Mesendoderm (in vitro differentiated cells): ENCODE measurements at places on chromosomes 5 and 9.

- DNase-seq, result no peak
Measured at GRCh38 chr5:122153230-122153629, 23.9 kb downstream of the ZNF474 start.

DNA sequence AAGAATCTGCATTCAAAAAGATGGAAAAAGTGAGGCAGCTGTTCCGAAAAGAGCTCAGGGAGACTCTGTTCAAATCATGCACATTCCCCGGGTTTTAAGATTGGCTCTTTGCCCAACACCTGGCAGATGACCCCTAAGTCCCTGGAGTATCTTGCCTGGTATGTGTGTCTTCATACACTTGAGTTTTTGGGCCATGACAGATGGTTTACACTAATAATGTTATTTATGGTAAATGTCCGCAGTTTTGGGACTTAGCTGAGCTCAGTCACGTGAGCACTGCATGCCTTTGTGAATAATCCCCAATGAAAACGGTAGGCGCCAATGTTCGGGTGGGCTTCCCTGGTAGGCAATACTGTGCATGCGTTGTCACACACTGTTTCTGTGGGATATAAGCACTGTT, 316.1 kb downstream of the PRDM9 start:
- no peak for DNase-seq

DNA sequence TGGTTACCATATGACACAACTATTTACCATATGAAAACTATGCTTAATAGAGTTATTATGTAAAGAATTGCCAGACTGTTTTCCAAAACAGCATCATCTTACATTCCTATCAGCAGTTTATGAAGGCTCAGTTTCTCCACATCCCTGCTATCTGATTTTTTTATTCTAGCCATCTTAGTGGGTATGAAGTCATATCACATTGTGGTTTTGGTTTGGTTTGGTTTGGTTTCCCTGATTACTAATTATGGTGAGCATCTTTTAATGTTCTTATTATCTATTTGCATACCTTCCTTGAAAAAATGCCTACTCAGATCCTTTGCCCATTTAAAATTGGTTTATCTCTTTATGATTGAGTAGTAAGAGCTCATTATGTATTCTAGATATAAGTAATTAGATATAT, 199.4 kb upstream of the NFIL3 start:
- no peak for DNase-seq

GRCh38 chr5:77230727-77231470, 20.4 kb downstream of the PDE8B start:
- DNase-seq, result peak; percentile 72

GRCh38 chr9:78325343-78325742, 28.4 kb downstream of the PSAT1 start:
- peak; percentile 60 for DNase-seq

- no peak for DNase-seq
Measured at GRCh38 chr9:88938189-88938588, 53.1 kb upstream of the S1PR3 start.

GRCh38 chr5:94855543-94855942, 237.1 kb downstream of the SLF1 start:
- no peak for DNase-seq

- DNase-seq, result peak; percentile 78
Measured at GRCh38 chr9:6106711-6107339, 91.4 kb upstream of the RANBP6 start.

DNA sequence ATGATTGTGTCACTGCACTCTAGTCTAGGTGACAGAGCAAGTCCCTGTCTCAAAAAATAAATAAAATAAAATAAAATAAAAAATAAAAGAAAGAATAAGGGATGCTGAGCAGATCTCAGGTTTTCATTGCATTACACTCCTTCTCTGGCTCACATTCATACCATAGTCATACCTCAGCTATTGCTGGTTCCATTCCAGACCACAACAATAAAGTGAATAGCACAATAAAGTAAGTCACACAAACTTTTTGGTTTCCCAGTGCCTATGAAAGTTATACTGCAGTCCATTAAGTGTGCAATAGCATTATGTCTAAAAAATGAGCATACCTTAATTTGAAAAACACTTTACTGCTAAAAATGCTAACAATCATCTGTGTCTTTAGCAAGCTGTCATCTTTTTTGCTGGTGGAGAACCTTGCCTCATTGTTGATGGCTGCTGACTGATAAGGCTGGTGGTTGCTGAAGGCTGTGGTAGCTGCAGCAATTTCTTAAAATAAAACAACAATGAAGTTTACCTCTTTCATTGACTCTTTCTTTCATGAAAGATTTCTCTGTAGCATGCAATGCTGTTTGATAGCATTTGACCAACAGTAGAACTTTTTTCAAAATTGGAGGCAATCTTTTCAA, 415.7 kb downstream of the ZNF608 start:
- no peak for DNase-seq

GRCh38 chr5:18466731-18467130, 832.5 kb downstream of the TAF11L14 start:
- no peak for DNase-seq

DNA sequence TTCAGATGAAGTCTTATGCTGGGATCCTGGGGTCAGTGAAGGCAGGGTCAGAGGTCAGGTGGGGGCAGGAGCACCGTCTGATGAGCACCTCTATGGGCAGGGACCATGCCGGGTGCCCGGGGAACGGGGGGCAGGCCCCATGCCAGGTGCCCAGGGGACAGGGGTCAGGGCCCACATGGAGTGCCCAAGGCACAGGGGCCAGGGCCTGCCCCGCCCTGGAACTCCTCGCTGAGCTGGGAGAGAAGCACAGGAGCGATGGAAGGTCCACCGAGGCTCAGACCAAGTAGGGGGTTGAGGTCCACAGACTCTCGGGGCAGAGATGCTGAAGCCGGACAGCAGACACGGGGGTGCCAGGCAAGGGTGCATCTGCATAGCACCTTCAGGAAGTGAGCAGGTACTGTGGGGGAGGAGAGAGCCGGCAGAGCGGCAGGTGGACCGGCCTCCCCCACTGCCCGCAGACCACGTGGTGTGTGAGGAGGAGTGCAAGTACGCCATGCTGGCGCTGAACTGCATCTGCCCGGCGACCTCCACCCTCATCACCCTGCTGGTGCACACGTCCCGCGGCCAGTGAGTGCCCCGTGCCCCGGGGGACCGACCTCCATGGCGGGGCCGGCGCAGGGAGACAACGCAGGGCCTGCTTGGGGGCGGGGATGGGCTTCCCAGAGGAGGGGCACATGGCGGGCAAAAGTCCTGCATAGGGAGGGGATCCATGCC, 67.7 kb downstream of the KCNT1 start:
- no peak for DNase-seq

DNA sequence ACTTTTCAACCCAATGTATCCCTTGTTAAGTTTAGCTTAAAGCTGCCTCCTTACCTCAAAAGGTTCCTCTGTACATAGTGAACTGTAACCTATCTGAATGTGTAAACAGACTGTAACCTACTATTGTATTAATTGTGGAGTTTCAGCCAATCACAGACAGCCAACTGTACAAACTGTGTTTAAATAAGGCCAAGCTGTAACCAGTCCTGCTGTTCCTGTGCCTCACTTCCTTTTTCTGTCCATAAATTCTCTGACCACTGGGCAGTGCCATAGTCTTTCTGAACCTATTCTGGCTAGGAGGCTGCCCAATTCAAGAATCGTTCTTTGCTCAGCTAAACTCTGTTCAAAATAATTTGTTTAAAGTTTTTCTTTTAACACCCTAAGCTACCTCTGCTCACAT, 74.7 kb upstream of the DAPK1 start:
- DNase-seq, result no peak

DNA sequence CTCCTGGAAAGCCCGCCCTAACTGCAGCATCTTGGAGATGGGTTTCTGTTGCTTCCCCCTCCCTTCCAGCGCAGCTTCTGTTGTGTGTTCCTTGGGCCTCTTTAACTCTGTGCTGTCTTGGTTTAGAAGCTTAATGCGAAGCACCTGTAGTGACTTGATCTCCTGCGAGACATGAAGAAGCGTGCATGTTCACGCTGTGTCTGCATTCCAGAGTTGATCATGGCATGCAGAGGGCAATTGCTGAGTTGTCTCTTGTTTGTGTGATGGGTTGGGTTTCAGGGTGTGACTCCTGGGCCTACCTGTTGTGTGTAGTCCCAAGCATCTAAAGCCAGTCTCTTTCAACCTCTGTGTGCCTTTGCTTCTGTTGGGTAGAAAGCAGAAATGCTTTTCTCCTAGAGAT, 155.6 kb downstream of the SMARCA2 start:
- DNase-seq, result no peak

DNA sequence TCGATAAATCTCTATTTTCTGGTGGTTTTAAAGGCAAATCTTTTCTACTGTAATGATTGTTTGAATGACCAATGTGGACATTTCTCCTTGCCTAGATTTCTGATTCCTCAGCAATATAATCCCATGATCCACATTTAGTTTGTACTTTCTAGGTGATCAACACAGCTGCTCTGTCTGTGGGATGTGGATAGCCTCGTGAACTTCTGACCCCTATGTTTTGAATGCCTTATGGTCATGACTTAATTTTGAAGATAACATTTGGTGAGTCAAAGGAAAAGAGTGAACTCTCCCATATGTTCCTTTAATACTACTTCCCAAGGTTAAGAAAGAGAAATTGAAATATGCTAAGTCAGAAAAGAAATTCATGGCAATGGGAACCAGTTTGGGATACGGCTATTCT, 147.5 kb downstream of the CAVIN4 start:
- DNase-seq, result no peak

GRCh38 chr5:114327474-114327873, 34.4 kb upstream of the KCNN2 start:
- no peak for DNase-seq

DNA sequence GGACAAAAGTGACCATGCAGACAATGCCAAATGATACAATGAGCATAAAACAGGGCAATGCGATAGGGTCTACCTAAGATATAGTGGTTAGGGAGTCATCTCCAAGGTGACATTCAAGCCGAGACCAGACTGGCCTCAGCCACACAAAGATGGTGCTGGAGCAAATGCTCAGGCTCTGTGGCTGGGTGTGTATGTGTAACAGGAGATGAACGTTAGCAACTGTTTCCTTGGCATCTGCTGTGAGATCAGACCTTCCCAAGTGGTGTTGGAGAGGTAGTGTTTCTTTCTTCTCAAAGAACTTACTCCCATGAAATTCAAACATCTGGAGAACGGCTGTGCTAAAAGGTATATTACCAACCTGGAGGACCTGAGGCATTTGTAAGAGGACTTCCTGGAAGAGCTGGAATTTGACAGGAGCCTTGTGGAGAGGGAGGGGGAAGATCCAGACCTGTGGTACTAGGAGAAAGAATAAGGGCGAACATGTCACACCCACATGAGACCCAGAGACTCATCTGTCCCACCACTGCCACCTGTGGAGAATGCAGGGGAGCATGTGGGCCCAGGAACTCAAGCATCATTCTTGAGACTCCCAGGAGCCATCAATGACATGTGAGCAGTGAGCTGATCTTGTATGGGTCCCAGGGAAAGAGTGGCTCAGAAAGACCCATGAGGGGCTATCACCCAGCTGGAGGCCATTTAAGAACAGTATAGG, 21.4 kb upstream of the ANXA6 start:
- DNase-seq, result no peak

- DNase-seq, result no peak
Measured at GRCh38 chr5:139397921-139398320, 3.0 kb upstream of the PROB1 start.

DNA sequence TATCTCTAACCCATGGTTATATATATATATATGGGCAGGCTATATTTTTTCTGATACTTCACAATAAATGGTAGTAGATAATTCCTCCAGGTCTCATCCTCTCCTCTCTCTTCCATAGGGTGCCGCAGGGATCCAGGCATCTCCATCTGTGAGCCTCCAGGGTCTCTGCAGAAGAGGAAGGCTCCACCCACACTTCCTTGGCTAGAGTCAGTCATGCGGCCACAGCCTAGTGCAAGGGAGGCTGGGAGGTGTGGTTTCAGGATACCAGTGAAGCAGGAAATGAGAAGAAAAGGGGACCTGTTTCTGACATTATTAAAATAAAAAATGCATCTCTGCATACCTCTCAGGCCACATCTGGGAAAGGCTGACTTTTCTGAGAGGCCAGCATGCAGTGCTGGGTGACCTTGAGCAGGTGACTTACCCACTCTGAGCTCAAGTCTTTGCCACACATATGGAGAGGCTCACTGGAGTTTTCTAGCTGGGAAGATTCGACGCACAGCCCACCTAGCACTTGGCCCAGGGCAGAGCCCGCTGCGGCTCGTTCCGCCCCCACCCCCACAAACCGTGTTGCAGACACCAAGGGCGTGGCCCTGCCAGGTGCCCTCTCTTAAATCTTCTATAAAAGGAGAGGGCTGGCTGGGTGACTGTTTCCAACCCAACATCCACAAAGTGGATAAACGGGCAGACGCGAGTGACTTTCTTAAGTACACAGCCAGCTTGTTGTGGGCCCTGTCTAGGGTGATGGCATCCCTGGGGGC, 47.9 kb downstream of the OLFM1 start:
- peak; percentile 13 for DNase-seq

- DNase-seq, result peak; percentile 76
Measured at GRCh38 chr9:87601176-87601575, 103.5 kb downstream of the DAPK1 start.

- no peak for DNase-seq
Measured at GRCh38 chr5:62342476-62342837, 36.5 kb downstream of the KIF2A start.

GRCh38 chr5:16827755-16828154, 108.3 kb downstream of the MYO10 start:
- no peak for DNase-seq

GRCh38 chr5:139167063-139167462, 31.1 kb downstream of the SIL1 start:
- DNase-seq, result peak; percentile 54

GRCh38 chr9:136953771-136954269, 1.7 kb downstream of the LCN12 start:
- no peak for DNase-seq

GRCh38 chr9:125850763-125851162, 103.6 kb downstream of the PBX3 start:
- DNase-seq, result peak; percentile 25

DNA sequence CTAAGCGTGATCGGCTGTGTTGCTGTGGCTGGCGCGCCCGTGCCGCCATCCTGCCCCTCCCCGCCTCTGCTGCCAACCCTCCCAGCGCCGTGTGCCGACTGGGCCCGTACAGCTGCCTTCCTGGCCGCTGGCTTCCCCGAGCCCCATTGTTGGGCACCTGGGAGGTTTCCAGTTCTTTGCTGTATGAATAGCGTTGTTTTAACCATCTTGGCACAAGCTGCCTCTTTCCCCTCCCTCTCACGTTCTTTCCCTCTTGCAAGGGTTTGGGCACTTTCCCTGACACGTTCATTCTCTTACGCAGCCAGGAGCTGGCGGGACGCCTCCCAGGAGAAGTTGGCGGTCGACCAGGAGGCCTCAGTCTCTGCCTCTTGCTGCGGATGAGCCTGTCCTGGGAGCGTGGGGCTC, 43.1 kb upstream of the RXRA start:
- no peak for DNase-seq

DNA sequence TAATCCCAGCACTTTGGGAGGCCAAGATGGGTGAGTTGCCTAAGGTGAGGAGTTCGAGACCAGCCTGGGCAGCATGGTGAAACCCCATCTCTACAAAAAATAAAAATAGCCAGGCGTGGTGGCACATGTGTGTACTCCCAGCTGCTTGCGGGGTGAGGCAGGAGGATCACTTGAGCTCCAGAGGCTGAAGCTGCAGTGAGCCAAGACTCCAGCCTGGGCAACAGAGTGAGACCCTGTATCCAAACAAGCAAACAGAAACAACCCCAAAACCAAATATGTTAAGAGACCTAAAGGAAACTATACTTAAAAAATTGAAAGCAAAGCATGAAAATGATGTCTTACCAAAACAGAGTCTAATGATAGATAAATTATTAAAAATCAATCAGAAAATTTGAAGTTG, 12.4 kb downstream of the HNRNPAB start:
- DNase-seq, result no peak
